ENCODE measurements at places on chromosomes 16 and 17.
A peak's percentile ranks its signal among the peaks of the same experiment; 100 is the strongest.

- DNase-seq: peak; percentile 86
Measured at GRCh38 chr17:21286066-21286770, 1.7 kb downstream of the MAP2K3 start.

GRCh38 chr17:21005367-21005766, 37.4 kb downstream of the USP22 start:
- no peak for DNase-seq

DNA sequence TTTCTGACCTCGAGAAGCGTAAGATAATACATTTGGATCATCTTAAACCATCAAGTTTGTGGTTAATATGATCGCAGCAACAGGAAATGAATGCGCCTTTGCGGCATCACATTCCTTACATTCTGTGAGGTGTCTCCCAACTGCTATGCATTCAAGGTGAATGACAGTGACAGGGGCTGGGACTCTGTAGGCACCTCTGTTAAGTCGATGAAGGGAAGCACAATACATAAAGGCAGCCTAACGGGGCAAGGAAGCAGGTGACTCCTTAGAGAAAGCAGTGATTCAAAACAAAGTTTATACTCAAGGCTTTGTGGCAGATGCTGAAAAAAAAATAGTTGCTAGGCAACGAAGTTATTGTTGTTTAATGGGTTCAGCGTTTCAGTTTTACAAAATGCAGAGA, 21.6 kb upstream of the EVPL start:
- no peak for DNase-seq

GRCh38 chr16:11619327-11619851, 32.7 kb upstream of the LITAF start:
- DNase-seq: no peak

DNA sequence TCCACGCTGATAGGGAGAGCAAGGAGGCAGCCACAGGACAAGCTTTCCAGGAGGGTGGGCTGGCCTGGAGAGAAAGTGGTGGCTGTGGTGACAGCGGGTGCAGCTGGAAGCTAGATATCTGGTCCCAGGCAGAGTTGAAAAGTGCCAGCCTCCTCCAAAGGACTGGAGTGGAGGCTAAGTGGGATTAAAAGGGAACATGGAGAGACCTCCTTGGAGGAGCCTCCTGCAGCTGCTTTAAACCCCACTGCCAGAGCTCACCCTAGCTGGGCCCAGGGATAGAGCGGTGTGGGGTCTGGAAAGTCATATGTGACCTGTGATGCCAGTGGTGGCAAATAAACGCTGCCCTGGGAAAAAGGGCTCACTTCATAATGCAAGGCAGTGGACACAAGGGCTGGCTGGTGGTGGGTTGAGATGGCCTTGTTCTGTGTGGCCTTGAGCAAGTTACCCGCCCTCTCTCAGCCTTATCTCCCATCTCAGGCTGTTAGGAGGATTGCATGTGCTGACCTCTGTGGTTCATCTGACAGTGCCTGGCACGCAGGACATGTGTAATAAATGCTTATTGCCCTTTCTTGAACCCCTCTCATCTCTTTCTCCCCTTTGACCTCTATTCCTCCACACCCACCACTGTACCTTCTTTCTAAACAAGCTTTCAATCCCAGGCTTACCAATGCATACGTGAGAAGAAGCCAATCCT, 61.0 kb upstream of the LGALS9 start:
- DNase-seq: no peak

DNA sequence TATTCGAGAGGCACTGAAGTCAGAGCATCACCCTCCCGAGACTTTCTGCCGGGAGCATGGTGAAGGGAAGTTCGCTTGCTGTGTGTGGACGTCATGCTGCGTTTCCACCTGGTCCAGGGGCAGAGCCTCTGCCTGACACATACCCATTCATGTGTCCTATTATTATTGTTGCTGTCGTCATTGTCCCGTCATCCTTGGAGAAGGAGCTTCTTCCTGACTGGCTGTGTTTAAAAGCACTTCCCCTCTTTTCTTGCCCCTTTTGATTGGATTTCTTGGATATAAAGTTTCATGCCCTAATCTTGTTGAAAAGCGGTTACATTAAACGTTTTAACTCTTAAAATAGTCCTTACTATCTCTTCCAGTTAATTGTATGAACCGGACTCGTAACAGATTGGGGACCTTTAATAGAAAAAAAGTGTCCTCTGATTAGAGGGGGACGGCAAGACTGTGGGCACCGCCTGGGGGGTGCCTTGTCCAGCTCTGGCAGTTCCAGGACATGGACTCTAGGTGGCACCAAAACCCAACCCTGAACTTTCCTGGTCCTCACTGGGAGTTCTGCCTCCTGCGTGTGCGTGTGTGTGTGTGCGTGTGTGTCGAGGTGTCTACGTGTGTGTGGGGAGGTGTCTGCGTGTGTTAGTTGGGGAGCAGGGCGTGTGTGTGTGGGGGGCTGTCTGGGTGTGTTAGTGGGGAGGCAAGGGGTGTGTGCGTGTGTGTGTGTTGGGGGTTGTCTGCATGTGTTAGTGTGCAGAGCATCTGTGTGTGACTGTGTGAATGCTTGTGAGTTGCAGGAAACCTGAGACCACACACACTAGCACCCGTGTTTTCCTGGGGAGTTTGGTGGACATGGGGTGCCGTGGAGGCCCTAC, 133.3 kb upstream of the CIBAR2 start:
- DNase-seq: no peak

- DNase-seq: no peak
Measured at GRCh38 chr17:21034340-21035235, 8.2 kb downstream of the USP22 start.
